C1 segment of cervical spinal cord (tissue), 14 donors: ENCODE measurements at places on chromosomes 6 and 20.

- no peak for DNase-seq
Measured at GRCh38 chr6:99882128-99882702, 111.8 kb downstream of the MCHR2 start.

GRCh38 chr6:4687989-4688947 is 87.9 kb upstream of the CDYL start:
- DNase-seq, result no peak

DNA sequence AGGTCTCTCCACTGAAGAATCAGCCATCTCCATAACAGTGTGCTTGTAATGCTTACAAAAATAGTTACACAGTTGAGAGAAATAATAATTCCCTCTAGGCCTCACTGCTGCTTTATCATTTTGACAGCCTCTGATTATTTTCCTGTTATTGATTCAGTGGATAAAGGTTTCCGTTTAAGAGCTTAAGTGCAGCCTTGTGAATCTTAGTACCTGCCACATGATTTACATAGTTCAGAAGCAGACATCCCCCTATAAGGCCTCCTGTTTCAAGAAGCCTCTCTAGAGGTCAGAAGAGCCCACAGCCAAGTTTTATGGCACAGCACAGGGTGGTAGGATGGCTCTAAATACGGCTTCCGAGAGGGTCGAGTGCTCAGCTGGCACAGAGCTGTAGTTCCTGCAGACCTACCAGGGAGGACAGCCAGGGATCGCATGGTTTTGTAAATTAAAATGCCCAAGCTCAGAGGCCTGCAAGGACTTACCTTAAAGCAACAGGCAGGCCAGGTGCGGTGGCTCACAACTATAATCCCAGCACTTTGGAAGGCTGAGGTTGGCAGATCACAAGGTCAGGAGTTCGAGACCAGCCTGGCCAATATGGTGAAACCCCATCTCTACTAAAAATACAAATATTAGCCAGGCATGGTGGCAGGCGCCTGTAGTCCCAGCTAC is 17.6 kb upstream of the PYGB start:
- DNase-seq, result no peak

DNA sequence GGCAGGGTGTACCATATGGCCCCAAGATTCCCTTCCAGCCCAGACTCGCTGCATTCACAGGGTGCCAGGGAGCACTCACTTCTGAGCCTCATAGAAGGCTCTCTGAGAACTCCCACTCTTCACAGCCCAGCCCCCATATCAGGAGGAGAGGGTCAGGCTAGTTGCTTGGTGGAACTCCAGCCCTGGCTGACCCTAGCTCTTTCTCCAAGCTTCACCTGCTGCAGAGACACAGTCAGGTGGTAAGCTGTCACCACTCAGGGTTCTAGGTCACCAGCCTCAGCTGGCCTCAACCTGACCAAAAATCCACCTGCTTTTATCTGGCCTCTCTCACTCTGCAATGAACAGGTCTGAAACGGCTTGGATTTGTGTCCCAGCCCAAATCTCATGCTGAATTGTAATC is 162.7 kb upstream of the MLN start:
- DNase-seq, result no peak

DNA sequence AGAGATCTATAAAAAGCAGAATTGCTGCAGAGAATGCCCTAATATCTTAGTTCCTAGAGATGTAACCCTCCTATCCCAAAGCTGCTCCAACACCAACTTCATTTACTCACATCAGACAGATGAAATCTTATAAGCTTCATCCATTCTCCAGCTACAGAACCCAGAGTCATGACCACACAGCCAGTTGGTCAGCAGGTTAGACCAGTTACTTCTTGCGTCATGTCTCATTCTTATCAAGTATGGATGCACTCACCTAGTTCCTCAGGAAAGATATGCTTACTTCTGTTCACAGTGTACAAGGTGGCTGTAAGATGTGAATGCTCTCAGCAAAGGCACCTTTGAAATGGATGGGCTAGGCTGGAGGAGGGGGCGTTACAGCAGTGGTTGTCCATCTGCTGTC is 47.9 kb upstream of the ISM1 start:
- no peak for DNase-seq

- no peak for DNase-seq
Measured at GRCh38 chr6:14681699-14682487, 564.0 kb upstream of the JARID2 start.

- DNase-seq, result no peak
Measured at GRCh38 chr6:101722991-101723579, 329.6 kb downstream of the GRIK2 start.

DNA sequence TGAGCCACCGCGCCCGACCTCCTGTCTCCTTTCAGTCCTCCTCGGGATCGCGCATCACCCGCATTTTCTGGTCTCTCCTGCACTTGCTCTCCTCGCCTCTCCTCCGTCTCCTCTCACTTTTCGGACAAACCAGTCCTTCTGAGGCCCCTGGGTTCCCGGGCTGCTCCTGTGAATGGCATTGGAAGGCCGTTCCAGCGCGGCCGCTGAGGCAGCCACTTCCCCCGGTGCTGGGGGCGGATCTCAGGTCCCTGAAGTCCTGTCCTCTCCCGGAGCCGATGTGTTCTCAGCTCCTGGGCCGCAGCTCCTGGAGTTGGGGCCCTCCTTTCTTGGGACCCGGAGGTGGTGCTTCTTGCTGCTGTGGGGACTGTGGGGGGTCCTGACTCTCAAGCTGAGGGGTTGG is 803 bp downstream of the MICB start:
- DNase-seq, result no peak

DNA sequence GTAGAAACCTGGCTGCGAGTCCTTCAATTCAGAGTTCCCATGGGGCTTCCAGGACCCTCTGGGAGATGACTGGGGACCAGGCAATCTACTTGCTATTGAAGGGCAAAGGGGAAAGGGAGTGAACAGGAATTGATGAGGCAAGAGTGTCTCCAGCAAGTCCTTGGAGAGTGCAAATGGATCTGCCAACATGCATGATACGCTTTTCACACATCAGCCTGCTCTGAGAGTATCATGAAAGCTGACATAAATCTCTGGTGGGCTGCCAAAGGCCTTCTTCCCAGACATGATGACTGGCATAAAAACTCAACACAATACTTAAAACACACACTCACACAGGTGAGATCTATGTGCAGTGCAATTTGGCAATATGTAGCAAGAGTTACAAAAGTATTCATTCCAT is 759.1 kb downstream of the PTPRT start:
- no peak for DNase-seq

GRCh38 chr6:138455746-138456400 is 43.4 kb downstream of the NHSL1 start:
- DNase-seq, result no peak

DNA sequence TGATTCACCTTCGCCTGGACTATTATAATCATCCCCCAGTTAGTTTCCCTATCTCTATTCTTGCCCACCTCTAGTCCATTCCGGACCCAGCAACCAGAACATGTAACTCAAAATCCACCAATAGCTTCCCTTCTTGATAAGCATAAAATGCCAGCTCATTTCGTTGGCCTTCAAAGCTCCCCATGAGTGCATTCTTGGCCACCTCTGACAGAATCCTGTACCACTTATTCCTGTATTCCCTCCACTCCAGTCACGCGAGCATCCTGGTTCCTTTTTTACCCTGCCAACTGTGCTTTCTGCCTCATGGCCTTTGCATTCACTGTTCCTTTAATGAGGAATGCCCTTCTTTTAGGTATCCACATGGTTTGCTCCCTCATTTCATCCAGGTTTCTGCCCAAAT is 36.7 kb downstream of the CYP24A1 start:
- no peak for DNase-seq

DNA sequence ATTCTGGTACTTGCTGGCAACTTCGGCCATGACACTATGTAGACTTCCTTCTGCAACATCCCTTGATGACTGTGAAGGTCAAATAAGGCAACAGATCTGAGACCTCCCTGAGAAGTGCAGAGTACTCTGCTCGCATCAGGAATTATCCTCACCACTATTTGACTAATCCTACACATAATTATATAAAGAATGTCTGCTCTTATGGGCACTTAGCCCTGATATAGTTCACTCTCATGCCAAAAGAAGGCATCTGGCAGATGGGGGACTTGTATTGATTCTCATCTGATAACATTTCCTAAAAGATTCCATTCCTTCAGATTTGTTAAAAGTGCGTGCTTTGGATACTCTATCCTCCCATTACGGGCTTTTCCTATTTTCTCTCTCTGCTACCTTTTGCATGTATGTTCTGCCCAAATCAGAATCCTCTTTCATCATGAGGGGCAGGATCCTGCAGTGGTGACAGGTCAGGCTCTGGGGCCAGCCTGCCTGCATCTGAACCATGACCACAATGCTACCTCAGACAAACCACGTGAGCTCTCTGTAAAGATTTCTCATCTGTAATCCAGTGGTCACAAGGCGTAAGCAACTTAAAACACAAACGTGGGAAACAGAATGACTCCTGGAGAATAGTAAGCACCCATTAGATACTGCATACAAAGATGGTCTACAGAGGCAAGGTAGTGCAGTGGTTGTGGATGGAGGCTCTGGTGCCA is 134.0 kb downstream of the GJA10 start:
- DNase-seq, result no peak

- DNase-seq, result no peak
Measured at GRCh38 chr6:34359418-34360158, 32.9 kb downstream of the NUDT3 start.

DNA sequence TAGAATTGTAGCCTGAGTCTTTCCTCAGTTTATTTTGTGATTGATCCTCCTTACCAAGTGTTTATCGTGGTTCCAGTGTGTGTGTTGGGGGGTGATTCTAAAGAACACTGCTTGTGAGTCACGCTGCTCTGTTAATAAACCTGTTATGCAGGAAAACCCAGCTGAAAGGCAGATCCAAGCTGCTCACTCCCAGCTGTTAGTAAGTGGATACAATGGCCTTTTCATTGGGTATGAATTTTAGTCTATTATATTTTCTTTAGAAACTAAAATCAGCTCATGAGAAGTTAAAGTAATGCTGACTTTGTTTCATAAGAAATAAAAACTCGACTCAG is 12.2 kb upstream of the DSTN start:
- no peak for DNase-seq

- DNase-seq, result no peak
Measured at GRCh38 chr6:123635567-123635966, 1.2 kb downstream of the TRDN start.

- no peak for DNase-seq
Measured at GRCh38 chr20:32807706-32808105, 12.0 kb upstream of the MAPRE1 start.

DNA sequence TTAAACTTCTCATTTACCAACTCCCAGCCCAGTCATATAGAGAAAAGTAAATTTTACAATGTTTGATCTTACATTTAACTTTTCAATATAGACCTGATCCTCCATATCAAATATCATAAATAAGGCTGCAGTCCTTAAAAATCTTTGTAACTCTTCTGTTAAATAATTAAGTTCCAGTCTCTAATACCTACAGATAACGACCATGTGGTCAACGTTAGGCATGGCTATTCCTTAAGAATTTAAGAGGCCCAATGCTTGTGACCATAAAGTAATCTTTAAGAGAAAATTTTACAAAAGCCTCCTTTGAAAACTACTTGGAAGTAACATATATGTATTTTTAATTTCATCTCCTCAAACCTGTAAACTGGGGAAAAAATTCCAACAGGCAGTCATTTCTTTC is 1.6 kb downstream of the FBXO5 start:
- no peak for DNase-seq

DNA sequence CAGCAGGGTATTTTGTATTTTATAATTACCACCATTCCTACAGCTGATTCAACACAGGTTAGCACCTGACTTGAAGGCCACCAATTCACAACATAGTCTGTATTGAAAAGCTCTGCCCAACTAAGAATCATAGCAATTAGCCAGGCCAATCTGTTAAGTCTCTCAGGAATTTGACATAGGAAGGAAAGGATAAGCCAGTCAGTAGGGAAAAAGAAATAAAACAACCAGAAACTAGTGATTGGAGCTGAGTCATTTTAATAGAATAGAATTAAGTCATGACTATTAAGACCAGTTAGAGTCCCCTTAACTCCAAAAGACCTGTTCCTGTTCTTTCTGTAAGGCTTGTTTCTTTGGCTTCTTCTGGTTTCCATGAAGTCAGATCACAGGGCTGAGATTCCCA is 8.1 kb downstream of the RANBP9 start:
- DNase-seq, result no peak

DNA sequence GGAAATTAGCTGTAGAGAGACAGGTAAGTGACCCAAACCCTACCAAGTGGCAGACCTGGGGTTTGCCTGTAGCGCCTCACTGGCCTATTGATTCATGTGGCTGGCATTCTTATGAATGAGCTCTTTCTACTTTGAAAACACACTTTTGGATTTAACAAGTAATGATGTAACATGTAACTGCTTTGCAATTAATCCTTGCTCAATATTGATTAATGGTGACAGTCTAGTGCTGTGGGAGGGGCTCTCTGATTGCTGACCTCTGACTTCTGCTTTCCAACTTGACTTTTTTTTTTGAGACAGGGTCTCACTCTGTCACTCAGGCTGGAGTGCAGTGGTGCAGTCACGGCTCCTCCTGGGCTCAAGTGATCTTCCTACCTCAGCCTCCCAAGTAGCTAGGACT is 82.7 kb downstream of the TIAM2 start:
- DNase-seq, result no peak

DNA sequence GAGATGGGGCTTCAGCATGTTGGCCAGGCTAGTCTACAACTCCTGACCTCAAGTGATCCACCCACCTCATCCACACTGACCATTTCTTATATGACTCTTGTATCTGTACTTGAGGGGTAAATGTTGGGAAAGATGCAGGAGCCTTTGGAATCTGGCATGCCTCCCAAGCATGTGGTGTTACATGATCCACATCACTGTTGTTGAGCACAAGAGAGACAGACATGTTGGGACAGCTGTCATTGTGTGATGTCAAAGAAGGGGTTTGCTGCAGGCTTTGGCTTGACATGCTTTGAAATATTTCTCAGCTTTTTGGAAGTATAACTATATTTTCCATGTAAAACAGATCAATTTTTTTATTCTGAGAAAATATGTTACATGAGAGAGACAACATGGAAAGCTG is 139.9 kb downstream of the MOXD1 start:
- no peak for DNase-seq

GRCh38 chr6:111411978-111412566 is 70.9 kb downstream of the REV3L start:
- DNase-seq, result no peak

DNA sequence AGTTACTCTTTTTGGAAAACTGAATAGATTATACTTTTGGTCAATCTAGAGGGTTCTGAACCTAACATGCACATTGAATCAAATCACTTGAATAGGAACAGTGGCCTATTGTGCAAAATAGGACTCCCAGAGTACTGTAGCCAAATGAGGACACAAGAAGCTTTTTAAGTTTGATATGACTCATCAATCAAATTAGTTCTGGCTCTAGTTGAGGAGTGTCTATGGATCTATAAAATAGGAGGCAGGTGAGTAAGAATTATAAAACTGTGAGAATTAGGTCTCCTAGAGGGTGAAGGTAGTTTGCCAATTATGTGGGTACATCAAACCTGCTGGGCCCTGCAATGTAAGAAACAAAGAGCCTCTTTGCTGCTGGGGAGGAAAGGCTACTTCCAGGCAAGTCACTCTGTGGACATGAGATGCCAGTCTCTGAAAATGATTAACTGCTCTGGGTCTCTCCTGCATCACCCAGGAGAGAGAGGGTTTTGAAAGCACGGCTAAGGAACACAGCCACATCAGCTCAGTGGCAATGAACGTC is 112.3 kb downstream of the RCAN2 start:
- no peak for DNase-seq

- DNase-seq, result no peak
Measured at GRCh38 chr6:29294499-29294914, 7.0 kb upstream of the OR14J1 start.
